LNCaP clone FGC (cell line): ENCODE measurements at places on chromosomes 2 and 18.

GRCh38 chr18:33010149-33010548 is 237.3 kb upstream of the KLHL14 start:
- no peak for DNase-seq

DNA sequence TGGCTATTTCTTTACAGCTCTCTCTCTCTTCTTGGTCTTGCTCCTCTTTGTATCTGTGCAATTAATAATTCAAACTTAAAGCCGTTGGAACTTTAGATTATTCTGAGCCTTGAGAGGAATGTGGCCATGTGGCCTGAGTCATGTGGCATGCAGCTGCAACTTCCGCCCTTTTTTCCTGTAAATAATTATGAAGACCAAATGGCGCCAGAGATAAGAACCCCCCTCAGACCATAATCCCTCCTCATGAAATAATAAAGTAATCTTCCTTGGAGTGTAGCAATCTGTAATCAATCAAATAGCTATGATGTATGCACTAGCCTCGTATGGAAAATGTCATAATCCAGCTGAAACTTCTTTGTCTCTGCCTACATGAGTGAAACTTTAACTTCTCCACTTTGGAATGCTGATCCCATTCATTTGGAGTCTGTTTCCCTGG is 13.5 kb upstream of the TWSG1 start:
- no peak for DNase-seq

- peak; percentile 52 for DNase-seq
Observed at GRCh38 chr2:129069875-129070594, 751.4 kb upstream of the HS6ST1 start.

DNA sequence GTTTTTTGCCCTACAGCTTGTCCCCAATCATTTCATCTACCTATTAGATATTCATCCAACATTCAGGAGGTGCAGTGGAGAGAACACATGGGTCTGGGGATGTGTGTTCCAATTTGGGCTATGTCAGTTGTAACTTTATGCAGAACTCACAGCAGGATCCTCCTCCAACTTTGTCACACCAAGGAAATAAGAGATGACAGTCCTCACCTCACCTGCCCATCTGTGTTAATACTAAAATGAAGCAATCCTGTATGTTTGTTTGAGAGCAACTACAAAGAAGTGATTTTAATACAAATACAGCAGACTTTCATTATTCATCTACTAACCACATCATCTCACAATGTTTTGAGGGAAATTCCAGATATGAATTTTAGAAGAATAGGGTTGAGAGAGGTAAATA is 126.7 kb downstream of the ARHGAP15 start:
- no peak for DNase-seq

GRCh38 chr2:40361478-40361877 is 90.4 kb downstream of the SLC8A1 start:
- no peak for DNase-seq

- DNase-seq = no peak
Observed at GRCh38 chr2:53040536-53041229, 726.9 kb upstream of the CHAC2 start.

DNA sequence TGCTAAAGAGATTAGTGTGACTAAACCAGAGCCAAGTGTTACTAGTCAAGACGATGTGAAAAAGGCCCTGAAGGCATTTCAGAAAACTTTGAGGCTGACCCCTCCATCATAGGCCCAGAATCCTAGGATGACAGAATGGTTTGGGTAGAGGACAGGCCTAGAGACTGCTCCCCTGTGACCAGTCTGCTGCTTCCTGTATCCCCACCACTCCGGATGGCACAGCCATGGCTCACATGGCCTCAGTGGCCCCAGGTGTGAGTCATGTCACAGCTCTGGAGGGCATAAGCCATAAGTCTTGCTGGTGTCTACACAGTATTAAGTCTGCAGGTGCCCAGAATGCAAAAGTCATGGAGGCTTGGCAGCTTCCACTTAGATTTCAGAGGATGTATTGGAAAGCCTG is 12.4 kb upstream of the STAT1 start:
- no peak for DNase-seq

DNA sequence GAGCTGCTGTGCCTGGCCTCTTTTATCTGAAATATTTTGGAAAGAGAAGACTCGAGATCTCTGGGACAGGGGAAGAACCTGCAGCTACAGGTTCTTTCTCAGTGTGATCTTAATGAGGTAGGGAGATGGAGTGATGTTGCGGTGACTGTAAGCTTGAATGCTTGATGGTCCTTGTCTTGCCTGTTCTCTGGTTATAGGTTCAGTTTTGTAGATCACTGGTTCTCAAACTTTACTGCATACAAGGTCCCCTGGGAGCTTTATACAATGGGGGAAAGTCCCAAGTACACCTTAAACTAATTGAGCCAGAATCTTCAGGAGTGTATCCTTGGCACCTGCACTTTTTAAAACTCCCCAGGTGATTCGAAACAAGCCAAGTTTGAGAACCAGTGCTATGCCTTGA is 136.7 kb upstream of the CXCR4 start:
- DNase-seq = no peak

- no peak for DNase-seq
Observed at GRCh38 chr2:29295845-29296244, 180.6 kb downstream of the CLIP4 start.

GRCh38 chr2:24247592-24247991 is 72.7 kb downstream of the FAM228A start:
- no peak for DNase-seq

DNA sequence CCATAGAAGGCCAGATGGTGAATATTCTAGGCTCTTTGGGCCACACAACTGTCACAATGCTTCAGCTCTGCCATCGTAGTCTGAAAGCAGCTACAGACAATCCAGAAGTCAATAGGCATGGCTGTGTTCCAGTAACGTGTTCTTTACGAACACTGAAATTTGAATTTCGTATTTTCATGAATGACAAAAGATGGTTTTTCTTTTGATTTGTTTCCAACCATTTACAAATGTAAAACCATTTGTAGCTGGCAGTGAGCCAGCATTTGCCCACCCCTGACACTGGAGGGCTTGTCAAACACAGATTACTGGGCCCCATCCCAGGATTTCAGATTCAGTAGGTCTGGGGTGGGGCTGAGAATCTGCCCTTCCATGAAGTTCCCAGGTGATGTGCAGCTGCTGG is 83.0 kb upstream of the ATG16L1 start:
- DNase-seq = no peak

DNA sequence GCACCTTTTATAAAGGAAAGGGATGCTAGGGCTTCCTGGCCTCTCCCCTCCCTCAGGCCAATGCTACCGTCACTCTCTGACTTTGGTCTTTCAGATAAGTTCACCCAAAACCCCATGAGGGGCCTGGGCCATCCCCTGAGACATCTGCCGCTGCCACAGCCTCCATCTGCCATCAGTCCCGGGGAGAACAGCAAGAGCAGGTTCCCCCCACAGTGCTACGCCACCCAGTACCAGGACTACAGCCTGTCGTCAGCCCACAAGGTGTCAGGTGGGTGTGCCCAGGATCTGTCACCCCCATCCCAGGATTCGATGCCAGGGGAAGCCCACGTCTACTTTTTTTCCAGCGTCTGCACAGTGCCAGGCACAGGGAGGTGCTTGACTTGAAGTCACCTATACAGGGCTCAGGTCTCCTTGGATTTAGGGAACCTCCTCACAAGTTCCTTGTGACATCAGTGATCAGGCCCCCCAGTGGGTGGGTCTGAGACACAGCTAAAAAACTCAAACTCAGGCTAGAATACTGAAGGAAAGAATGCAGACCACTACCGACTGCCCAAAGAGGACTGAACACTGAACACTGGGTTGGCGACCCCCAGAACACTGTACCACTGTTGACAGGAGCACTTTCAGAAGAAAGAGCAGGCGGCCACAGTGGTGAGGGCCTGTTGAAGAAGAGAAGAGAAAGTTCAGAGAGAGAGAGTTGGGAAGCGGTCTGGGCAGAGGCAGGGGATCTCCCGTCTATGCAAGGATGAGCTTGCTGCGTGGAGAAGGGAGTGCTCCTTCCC is 85.3 kb downstream of the EPAS1 start:
- DNase-seq = no peak

- DNase-seq = no peak
Observed at GRCh38 chr2:23505984-23506380, 121.0 kb downstream of the KLHL29 start.

DNA sequence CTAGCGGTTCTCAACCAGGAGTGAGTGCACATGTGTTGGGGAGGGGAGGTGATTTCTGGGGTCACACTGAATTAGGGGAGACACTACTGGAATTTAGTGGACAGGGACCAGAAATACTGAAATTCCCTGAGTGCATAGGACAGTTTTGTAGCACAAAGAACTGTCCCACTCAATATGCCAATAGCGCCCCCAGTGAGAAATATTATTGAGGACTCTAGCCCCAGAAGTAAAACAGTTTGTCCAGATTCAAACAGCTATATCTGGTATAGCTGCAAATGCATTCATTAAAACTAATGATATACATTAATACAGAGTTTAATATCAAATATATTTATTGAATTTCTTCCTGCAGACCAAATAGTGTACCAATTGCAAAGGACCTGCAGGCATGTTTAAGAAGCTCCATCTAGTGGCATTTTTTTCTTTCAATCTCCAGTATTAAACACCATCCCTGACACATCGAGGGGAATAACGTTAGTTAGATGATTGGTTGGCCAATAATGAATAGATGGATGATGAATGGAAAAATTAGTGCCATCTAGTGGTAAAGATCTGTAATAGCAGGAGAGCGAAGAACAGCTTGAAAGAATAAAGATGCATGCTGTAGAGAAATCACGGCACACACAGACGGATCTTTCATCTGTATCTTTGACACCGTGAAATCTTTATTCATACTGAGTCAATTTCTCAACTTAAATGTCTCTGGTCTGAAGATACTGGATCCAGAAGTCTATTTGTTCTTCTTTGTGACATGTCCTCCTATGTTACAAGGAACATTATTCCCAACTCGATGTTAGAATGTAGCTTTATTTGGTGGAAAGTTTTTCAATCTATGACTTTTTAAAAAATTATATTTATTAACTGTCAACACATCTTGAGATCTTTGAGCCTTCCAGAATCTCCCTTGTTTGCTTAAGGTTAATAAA is 62.5 kb downstream of the DHRS9 start:
- peak; percentile 10 for DNase-seq

DNA sequence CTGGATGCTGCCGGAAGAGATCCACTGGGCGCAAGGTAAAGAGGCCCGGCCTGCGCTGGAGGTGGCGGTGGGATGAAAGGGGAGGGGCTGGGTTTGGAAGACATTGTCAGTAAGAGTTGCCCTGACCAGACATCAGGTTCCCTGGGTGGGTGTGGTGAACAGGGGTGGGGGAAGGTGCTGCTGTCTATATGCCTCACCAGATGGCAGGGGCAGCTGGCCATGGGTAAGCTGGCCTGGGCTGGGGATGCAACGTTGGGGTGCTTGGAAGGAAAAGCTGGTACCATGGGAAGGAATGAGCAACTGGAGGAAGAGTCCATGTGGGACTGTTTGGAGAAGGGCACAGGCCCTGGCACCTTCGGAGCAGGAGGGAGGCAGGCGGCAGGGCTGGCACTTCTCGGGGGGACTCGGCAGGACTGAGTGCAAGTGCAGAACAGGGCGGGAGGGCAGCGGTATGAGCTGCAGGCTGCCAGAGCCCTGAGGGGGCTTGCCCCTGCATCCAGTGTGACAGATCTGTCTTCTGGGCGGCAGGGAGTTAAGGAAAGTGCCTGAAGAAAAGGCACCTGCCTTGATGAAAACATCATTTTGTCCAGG is 146.4 kb downstream of the DYSF start:
- no peak for DNase-seq

DNA sequence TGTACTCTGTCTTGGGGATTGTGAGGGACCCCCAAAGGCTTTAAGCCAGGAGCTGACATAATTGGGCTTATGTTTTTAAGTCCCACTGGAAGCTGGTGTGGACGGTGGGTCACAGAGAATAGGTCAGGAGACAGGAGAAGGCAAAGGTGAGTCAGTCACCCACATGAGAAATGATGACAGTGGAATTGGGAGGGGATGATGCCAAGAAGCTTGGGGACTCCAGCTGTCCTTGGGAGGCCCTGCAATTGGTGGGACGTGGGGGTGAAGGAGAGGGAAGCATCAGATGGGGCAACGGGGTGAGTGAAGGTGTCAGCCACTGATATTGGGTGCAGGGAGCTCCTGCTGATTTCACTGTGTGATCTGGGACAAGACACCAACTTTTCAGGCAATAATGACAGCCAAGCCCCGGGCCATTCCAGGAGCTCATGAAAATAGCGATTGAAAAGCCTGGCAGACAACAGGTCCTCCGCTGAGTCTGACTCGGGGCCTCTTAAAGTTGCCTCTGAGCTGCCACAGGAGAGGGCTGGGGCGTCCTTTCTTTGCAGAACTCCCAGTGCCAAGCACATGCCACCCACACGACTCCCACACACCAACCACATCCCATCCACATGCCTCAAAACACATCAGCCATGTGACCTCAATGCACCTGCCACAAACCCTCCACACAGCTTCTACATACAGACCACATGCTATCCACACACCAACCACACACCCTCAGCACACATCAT is 13.4 kb downstream of the TNS1 start:
- no peak for DNase-seq

GRCh38 chr2:46010925-46011490 is 286.2 kb upstream of the EPAS1 start:
- no peak for DNase-seq
